HFFc6 (cell line): ENCODE measurements at places on chromosomes 11 and 22. TPM values are rescaled to one million over a fixed set of nuclear protein-coding genes. Genes with fewer than 3 reads are reported as not detected.

GRCh38 chr11:35239471-35240075 lies 100.6 kb downstream of the CD44 start:
- DNase-seq = no peak

GRCh38 chr11:110148775-110149744 lies 55.9 kb downstream of the ZC3H12C start:
- DNase-seq = peak; percentile 47

GRCh38 chr11:27471589-27472397 lies 797 bp downstream of the LGR4 start:
- no peak for DNase-seq

- DNase-seq = no peak
Observed at GRCh38 chr11:85672105-85672902, 7.4 kb upstream of the CREBZF start.

DNA sequence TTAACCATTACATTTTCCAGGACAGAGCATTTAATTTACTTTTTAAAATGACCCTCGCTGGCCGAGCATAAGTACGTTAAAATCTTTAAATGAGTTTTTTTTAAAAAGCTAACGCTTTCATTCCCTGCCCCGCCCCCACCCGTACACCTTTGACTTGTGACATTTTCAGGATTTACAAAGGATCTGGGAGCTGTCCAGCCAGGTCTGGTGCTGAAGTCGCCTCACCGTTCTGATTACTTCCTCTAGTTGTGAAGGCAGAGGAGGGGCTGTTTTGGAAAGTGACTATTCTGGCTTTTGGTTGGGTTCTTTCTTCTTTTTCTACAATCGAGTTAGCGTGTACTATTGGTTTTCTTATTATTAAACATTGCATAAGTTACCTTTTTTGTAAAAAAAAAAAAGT lies 2.9 kb downstream of the C11orf87 start:
- DNase-seq = no peak

Gene LRRC55
- total RNA-seq = not detected in 3 replicates

- no peak for DNase-seq
Observed at GRCh38 chr11:1260023-1260501, 37.2 kb downstream of the MUC5B start.

Gene KCNJ4
- not detected in 3 replicates for total RNA-seq

GRCh38 chr11:66789097-66789890 lies 53.9 kb upstream of the RCE1 start:
- DNase-seq = peak; percentile 77

DNA sequence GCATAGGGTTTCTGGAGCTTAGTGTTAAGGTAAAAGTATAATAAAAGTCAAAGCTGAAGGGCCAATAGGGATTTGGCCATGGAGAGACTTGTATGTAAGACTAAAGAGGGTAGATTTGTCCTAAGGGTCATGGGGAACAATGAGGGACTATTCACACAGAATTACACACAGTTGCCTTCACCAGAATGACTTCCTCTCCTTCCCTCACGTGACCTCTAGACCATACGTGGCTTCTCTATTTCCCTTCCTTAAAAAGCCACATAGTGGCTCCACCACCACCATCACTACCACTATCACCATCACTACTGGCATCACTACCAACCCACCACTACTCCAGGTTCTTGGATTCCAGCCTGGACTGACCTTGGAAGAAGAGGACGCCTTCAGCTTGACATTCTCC lies 2.8 kb downstream of the HPX start:
- no peak for DNase-seq
